Stimulated activated CD8-positive, alpha-beta memory T cell treated with anti-CD3 and anti-CD28 coated beads, Interleukin-7, amount 100 ng/mL, for 1 hour (primary cell): ENCODE measurements at places on chromosomes 3 and 15.

DNA sequence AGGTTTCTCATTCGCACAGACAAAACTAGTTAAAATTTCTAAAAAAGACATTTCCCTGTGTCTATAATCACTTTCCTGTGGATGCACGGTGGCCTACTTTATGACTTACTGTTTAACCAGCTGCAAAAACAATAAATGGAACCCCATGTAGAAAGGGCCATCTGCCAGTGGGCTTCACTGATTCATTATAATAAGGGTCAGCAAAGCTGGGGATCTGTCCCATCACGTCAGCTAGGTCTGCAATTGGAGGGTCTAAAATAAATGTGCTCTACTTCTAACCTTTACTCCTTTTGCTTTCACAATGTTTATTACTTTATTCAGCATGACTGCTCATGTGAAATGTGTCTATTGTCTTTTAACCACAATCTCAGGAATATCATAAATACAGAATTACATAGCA, 43.1 kb upstream of the NMD3 start:
- DNase-seq, result no peak

DNA sequence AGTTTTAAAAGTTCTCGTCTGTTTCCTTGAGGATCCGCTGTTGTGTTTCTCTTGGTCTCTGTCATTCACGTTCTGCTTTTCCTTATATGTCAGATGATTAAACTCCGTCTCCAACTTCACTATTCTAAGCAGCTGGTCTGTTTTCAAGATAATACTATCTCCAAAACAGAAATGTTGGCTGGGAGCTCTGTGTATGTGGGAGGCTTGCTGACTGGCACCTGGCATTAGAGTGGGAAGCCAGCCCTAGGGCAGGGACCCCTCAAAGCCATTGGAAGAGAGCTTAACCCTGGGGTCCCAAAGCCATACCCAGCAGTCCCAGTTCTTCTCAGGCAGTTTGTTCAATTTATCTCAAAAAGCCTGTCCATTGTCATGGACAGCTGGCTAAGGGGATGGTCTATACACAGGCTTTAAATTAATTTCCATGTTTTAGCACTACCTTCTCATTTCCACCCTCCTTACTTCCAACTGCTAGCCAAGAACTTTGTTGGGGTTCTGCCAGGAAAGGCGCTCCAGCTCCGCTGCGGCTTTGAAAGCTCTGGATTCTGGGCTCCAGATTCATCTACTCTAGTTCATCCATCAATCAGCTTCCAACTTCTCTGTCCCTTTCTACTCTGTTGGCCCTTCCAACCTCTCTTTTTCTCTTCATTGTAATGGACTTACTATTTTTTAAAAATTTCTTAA, 9.2 kb downstream of the BTBD1 start:
- no peak for DNase-seq

GRCh38 chr3:189766416-189766815, 135.2 kb downstream of the TP63 start:
- DNase-seq, result no peak

DNA sequence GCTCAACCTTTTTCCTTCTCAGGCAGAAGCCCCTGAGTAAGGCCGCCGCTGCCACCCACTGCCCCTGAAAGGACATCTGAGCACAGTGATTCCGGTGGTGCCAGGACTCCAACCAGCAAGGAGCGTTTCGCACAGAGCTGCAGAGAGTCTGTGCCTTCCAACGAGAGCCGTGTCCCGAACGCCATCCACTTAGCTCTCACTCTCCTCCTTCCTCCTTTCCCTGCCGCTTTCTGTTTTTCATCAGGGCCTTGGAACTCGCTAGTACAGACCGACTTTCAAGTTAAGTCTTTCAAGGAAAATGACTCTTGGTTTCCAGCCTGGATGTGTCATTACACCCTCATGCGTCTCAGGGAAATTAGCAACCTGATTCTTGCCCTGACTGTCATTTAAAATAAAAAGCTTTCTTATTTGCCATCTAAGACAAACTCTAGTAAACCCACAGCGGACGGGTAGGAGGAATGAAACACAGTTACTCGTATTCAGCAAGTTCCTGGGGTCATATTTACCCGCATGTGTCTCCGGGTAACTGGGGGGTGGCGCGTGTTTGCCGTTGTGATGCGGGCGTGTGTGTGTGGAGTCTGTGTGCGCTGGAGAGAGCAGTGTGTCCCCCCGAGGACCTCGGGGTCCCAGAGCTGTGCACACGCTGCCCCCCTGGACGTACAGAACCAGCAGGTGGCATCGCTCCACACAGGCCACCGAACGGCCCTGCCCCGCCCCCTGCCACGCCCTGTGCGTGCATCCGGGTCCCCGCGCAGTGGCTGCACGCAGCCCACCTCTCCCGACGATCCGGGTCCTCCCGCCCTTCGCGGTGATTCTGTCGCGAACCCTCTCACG, 30.4 kb upstream of the ALDH1A3 start:
- peak; percentile 13 for DNase-seq

- DNase-seq, result no peak
These were observed 6.8 kb downstream of the ARL6IP5 start for GRCh38 chr3:69091389-69092029.

GRCh38 chr3:170428095-170428494, 9.4 kb downstream of the CLDN11 start:
- DNase-seq, result no peak

DNA sequence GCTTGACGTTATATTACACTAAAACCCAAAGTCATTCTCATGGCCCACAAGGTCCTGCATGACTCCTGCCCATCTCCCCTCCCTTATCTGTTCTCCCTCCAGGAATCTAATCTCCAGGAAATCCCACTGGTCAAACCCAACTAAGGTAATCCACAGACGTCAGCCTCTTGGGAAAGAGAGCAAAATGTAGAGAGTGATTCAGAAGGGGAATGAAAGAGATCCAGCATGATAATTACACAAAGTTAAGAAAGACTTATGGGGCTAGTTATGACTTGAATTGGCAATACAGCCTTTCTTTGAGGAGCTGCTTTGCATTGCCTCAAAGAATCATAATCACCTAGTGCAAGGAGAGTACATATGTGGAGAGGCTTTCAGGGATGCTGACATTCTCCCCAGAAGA, 137.8 kb upstream of the MYRIP start:
- no peak for DNase-seq

DNA sequence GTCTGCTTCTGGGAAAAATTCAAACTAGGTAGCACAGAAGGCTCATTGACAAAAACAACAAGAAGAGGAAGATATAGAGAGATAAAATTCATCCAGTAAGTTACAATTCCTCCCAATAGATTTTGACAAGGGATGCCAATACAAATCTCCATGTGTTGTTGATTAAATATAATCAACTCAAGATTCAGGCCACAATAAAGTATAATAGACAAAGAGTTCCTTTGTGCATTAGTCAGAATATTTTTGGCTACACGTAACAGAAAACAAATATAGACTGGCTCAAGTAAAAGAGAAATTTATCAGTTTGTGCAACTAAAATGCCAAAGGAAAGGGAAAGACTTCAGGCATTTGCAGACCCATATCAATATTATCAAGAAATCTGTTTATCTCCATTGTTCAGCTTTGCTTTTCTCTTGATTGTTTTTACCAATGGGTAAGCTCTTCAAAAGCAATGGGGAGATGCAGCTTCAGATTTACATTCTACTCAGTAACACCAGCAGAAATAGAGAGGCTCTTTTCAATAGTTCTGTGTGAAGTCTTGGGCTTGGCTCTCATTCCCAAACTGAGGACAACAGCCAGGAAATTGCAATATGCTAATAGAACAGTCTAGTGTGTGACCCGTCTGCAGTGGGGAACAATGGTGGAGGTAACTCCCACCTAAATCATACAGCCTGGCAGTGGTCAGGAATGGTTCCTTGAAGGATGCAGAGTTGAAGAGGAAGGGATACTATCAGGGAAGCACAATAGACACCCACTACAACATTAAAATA, 77.6 kb upstream of the PROK2 start:
- DNase-seq, result no peak

- DNase-seq, result no peak
These were observed 33.8 kb downstream of the BCHE start for GRCh38 chr3:165803471-165803870.

GRCh38 chr15:83585601-83586335, 68.2 kb upstream of the ADAMTSL3 start:
- no peak for DNase-seq

DNA sequence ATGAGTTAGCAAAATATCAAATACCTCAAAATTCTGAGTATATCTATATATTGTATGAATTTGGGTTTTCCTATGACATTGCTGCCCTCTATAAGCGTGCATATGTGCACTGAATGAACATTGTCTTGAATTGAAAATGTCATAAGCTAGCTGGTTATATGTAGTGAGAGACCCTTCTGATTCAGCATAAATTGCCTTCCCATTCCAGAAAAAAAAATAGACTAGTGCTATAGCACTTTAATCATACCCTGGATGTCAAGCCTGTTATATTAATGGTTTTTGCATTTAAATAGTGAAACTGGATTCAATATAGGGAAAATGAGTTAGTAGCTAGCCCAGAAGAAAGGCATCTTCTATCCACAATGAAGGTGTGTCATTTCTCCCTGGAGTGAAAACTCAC, 265.1 kb downstream of the TUSC7 start:
- DNase-seq, result no peak

DNA sequence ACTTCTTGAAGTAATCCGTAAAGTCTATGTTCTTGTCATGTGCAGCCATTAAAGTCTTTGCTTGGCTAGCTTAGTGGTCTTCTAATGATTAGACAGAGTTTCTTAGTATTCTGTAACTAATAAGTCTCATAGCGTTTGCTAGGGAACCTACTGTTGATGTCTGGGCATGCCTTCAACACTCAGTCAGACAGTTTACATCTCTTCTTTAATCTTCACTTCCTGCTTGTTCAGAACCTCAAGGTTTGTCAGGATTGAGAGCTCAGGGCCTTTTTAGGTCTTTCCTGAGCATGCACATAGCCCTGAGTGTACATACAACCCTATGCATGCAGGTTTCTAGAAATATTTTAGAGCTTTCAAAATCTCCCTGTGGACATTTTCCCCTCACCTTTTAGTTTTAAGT, 426.3 kb downstream of the AGBL1 start:
- DNase-seq, result no peak

DNA sequence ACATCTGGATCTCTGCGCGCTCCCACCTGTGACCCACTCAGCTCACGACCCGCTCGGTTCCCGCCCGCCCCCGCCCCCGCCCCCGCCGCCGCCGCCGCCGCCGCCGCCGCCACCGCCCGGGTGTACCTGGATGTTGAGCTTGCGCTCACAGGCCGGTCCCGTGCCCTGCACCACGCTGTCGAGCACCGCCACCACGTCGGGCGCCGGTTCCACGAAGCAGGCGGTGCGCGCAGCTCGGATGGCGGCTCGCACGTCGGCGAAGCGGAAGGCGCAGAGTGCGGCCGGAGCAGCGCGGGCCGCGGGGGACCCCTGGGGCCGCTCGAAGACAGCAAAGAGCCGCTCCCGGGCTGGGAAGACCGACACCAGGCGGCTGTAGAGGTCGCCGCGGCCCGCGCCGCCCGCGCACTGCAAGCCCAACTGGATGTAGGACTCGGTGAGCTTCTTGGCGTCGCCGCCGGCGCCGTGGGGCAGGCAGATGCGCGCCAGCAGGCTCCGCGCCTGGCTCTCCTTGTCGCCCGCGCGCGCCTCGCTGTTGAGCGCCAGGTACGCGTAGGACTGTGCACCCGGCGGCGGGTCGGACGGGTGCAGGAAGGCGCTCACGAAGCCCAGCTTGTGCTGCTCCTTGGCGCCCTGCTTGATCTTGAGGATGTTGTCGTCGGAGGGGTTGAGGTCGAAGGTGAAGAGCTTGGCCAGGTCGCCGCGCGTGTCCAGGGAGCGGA, 1.1 kb downstream of the PLXND1 start:
- no peak for DNase-seq

DNA sequence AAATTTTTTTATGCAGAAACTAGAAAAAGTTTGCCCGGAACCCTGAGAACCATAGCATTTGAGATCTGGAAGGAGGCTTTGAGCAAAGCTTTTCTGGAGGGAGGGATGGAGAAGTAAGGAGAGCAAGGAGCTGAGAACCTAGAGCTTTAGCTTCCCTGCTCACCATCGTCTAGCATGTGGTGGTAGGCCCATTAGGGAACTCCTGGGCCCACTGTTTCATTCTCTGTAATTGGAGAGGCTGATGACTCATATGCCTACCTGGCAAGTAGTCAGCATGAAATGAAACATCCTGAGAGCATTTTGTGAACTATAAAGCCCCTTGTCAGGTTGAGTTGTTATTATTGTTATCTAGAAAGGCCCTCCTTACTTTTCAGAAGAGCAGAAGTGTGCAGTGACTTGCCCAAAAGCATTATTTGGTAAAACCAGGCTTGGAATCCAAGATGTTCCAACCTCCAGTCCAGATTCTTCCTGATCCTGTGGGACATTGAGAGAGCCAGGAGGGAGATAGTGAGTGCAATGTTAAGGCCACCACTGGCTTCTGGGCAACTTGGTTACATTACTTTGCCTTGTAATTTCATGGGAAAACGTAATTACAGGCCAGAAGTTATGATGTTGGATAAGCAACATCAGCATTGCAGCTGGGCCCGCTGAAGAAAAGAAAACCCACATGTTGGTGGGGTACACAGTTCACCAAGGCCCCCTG, 104.5 kb upstream of the BFSP2 start:
- no peak for DNase-seq
